ENCODE measurements at places on chromosomes 5 and 9. TPM values are rescaled to one million over a fixed set of nuclear protein-coding genes. Genes with fewer than 3 reads are reported as not detected.

SUSD3 gene
- 96.3 TPM for polyA plus RNA-seq

F2RL2 gene
- polyA plus RNA-seq: 0.11 TPM

BHMT gene
- polyA plus RNA-seq: not detected

TTC23L gene
- not detected for polyA plus RNA-seq

CAMK4 gene
- 9.7 TPM for polyA plus RNA-seq

RNF38 gene
- polyA plus RNA-seq: 18.5 TPM

RICTOR gene
- polyA plus RNA-seq: 11.8 TPM

AGGF1 gene
- 30.8 TPM for polyA plus RNA-seq

MTAP gene
- 19.3 TPM for polyA plus RNA-seq

MELK gene
- not detected for polyA plus RNA-seq

SHISAL2B gene
- not detected for polyA plus RNA-seq

GARIN3 gene
- not detected for polyA plus RNA-seq

IFNA5 gene
- polyA plus RNA-seq: not detected

ARSK gene
- polyA plus RNA-seq: 6.9 TPM

DDX4 gene
- not detected for polyA plus RNA-seq

PCDHB11 gene
- not detected for polyA plus RNA-seq

TMC1 gene
- polyA plus RNA-seq: not detected

BRD3 gene
- polyA plus RNA-seq: 35.7 TPM

PCDHA1 gene
- not detected for polyA plus RNA-seq

SLC4A9 gene
- not detected for polyA plus RNA-seq

GABRA6 gene
- not detected for polyA plus RNA-seq

All from IgD-negative memory B cell (primary cell).